ENCODE measurements at places on chromosomes 1 and 21. TPM values are rescaled to one million over a fixed set of nuclear protein-coding genes. Genes with fewer than 3 reads are reported as not detected.
A peak's percentile ranks its signal among the peaks of the same experiment; 100 is the strongest.

Gene DMBX1
- 0.30 TPM for total RNA-seq

Gene IGSF9
- 28.1 TPM for total RNA-seq

- DNase-seq = no peak
These were observed 9.7 kb upstream of the NPPB start for GRCh38 chr1:11868331-11868980.

DNA sequence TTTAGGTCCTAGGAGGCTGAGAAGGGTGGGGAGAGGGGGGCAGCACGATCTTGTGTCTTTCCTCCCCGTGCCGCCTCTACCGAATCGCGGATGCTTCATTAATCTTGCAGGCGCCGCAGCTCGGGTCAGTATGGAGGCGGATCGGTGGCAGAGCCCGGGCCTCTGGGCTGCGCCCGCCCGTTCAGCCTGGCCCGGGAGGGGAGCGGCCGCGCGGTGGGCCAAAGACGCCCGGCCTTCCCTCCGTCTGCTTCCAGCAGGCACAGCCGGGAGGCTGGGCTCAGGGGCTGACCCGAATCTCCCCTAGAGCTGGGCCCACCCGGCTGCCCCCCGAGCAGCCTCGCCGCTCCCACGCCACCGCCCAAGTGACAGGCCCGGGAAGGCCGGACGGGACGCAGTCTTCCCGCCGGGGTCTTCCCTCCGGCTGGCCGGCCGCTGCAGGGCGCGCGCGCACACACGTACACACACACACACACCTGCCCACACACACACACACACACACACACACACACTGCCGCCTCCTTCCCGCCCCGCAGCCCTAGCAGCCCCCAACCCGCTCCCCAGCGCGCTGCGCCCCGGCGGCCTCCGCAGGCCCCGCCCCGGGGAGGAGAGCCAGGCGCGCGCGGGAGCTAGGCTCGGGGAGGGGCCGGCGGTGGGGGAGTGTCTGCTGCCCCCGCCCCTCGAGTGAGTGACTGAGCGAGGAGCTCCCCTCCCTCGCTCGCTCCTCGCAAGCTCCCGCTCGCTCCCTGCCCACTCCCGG is at the start of gene C1orf21:
Gene C1orf21, plus strand, starts transcription at position 718 of the 757 bp plus-strand sequence. CDS start 90,481 bp downstream, outside the sequence.
- DNase-seq = peak; percentile 50

- no peak for DNase-seq
These were observed 9.1 kb upstream of the IRF2BP2 start for GRCh38 chr1:234619071-234619480.

Gene LENEP
- total RNA-seq = 1.3 TPM

Gene MIER1
- total RNA-seq = 33.5 TPM

Measured in H1 (cell line).